Stimulated activated CD4-positive, alpha-beta T cell treated with anti-CD3 and anti-CD28 coated beads, TNF-alpha, amount 100 ng/mL, for 48 hours (primary cell): ENCODE measurements at places on chromosomes 7 and 10.

DNA sequence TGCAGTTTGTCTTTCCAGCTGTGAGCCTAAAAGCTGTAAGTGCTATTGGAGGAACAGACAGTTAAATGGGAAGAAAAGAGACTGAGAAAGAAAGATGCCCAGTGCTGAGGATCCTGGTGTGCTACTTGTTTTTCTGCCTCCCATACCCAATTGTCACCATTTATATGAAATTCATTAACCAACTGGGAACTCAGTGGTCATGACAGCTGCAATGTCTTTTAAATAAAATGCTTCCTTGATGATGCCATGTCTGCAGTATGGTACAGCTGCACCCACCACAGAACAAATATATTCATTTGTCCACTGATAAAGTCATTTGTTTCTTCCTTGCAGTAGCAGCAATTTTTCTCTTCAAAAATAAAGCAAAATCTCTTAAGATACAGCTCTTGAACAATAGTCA, 15.6 kb upstream of the RTKN2 start:
- no peak for DNase-seq

GRCh38 chr7:110675383-110676103, 415.4 kb upstream of the LRRN3 start:
- DNase-seq: no peak

DNA sequence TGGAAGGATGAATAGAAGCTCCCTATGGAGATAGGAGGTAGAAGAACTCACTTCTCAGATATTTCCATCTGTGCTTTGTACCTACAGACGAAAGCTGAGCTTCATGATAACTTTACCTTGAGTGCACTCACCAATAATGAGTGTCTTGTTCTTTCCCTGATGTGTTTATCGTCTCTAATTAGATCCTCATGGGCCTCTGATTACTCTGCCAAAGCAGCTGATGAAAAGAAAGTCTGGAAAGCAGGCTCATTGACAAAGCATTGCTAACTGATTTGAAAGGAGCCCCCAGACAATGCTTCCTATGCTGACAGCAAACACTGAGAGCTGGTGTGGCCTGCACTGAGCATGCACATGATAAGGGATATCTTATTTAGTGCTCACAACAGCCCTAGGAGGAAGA, 183.9 kb upstream of the GHITM start:
- no peak for DNase-seq

- DNase-seq: no peak
Observed at GRCh38 chr10:17212802-17213221, 11.3 kb upstream of the TRDMT1 start.

DNA sequence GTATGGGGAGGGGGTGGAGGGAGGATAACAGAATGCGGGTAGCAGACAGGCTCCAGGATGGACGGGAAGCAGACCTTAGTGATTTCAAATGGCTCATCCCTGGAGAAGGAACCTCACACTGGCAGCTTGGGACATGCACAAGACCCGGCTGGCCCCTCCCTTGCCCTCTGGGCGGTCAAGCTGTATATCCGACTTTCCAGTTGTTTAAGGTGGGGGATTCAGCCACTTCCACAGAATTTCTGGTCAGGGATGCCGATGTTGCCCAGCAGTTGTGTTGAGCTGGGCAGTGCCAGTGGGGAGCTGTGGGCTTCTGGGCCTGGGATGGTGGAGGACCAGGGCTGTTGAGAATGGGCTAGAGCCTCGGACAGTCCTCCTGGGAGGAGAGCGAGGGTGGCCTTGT, 38.8 kb downstream of the GBX1 start:
- DNase-seq: no peak

- DNase-seq: no peak
Observed at GRCh38 chr10:8312079-8312478, 257.6 kb downstream of the GATA3 start.

DNA sequence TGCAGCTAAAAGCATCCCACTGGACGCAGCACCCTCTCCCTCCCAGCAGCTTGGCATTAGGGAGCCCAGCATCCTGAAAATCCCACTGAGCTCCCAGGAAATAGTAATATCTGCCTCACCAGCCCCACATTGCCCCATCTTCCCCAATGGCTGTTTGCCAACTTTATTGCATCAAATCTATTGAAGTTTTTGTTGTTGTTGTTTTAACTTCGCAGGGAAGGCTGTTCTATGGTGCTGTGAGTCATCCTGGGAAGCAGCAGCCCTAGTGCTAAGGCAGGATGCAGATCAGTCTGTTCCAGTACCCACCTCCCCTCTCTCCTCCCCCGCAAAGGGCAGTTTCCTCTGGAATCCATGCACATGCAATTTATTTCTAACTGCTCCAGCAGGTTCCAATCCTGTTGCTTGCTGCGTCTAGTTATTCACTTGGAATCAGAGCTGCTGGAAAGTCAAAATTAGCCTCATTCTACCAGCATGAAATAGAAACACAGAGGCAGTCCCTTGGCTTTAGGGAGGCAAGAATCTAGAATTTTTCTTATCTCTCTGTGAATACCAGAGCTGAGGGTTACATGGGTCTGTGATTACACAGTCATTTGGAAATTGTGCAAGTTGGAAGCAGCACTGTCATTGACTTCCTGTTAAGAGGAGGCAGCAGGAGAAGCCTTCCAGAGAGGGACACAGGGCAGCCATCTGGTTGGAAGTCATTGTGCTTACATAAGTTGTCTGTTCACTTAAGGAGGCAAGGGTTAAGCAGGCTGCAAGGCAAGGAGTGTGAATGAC, 115.9 kb upstream of the CACUL1 start:
- no peak for DNase-seq

DNA sequence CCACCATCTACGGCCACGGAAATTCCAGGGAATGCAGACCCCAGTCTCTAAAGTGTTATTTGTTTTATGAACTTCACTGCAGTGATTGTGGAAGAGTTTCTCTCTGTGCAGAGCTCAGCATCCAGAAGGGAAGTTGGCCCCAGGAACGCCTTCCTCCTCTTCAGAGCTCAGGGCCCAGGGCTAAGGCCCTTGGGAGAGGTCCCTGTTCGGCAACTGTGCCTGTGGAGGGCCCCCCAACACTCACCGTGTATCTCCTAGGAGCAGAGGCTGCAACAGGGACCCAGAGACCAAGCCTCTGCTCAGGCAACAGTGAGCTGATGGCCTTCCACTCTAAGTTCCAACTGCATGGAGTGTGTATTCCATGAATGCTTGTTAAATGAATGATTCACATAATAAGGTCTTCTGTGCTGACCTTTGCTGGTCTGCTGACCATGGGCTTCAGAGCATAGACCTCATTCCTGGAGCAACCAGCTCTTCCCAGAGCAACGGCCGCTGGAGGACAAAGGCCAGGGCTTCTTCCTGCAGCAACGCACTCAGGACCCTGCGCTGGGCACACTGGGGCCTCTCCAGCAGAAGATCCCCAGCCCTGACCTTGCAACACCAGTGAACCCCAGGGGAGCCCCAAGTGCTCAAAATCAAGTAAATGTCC, 7.7 kb downstream of the DIP2C start:
- DNase-seq: no peak

GRCh38 chr10:95388539-95388938, 97.7 kb upstream of the PDLIM1 start:
- no peak for DNase-seq

DNA sequence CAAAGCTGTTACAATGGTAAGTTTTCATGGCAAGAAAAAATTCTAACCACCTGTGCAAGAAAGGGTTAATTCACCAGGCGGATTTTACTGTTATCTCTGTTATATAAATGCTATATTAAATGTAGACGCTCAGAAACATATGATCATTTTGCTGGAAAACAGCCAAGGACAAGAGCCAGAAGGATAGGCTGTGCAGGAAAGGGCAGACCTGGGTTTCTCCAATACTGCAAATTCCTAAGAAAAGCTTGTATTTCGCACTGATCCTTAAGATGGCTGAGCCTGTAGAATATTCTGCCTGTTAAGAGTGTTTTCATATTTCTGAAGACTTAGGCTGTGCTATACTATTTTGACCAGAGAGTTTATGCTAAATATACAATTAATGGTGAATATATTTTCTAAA, 564.1 kb upstream of the KCND2 start:
- DNase-seq: no peak

GRCh38 chr7:152872745-152873118, 113.2 kb downstream of the ACTR3B start:
- DNase-seq: no peak

GRCh38 chr10:104892879-104893617, 252.0 kb downstream of the SORCS3 start:
- no peak for DNase-seq

DNA sequence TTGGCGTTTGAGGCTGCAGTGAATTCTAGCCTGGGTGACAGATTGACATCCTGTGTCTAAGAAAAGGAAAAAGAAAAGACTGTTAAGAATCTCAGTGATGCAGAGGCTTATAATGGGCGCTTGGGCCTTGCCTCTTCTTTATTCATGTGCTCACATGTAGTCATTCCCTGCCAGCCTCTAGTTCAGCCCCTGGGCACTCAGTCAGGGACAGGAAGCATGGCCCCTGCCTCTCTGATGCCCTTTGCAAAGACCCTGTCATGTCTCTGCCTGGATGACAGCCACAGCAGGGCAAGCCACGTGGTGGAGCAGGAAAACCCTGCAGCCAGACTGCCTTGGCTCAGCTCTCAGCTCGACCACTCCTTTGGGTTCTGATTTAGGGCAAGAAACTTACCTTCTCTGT, 368.9 kb downstream of the RPS24 start:
- no peak for DNase-seq

DNA sequence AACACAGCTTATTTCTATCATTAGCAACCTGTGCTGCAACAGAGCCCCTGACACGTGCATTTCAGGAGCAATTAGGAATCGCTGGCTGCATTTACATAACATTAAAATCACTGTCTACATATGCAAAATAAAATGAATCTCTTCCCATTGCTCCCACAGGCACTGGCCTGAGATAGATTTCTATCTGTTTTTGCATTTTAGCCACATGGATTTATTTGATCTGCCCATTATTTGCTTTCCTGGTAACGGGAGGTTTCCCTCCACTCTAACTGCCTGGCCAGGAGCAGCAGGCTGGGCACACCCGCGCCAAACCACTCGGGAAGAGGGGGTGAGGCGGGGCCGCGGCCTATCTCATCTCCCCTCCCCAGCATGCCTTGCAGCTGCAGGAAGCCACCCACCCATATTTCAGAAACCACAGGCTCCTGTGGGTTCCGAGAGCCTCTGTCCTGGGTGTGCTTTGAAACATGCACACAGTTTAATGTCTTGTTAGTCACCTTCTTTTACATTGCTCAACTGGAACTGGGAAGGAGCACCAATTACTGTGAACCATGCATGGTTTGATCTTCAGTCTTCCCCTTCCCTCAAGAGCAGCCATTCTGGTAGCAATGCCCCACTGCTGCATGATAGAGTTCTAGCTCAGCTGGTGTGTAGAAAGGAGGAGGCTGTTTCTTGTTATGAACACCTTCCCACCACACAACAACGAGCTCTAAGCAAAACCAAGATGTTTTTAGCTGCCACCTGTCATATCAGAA, 37.7 kb upstream of the IKZF1 start:
- DNase-seq: peak; percentile 71

GRCh38 chr10:29957907-29958331, 101.5 kb downstream of the JCAD start:
- DNase-seq: no peak

DNA sequence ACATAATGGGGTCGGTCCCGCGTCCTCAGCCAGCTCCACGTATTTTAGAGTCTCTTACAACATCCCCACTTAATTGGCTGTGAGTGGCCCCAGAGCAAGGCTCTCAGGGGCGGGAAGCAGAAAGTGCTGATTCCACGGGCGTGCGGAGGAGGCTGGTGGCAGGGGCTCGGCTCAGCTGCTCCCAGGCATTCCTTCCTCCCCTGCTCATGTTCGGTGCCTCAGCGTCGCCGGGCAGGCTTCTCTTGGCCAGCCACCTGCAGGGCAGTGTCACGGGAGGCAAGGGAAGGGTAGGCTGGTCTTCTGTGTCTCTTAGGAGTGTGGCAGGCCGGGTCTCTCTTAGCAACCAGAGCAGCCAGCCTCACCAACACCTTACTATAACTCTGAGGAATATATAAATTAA, 33.8 kb downstream of the IL15RA start:
- DNase-seq: no peak

- DNase-seq: no peak
Observed at GRCh38 chr10:71727105-71727737, 7.6 kb upstream of the C10orf105 start.

GRCh38 chr10:15579605-15580004, 140.1 kb downstream of the ITGA8 start:
- no peak for DNase-seq

DNA sequence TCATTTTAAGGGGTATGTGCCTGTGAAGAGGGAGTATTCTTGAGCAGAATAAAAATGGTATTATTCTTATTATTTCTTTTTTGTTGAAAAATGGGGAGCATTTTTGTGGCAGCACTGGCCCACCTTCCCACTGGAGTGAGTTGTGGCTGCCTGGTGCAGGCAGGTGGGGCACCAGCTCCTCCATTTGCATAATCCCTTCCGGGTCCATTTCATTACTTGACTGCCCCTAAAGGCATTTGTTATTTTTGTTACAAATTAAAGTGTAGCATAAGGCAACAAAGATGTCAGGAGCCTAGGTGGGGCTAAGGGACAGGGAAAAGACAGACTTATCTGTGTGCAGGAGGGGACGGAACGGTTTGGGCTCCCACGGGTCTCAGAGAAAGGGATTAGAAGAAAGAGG, 26.8 kb downstream of the GOLGA7B start:
- DNase-seq: no peak

DNA sequence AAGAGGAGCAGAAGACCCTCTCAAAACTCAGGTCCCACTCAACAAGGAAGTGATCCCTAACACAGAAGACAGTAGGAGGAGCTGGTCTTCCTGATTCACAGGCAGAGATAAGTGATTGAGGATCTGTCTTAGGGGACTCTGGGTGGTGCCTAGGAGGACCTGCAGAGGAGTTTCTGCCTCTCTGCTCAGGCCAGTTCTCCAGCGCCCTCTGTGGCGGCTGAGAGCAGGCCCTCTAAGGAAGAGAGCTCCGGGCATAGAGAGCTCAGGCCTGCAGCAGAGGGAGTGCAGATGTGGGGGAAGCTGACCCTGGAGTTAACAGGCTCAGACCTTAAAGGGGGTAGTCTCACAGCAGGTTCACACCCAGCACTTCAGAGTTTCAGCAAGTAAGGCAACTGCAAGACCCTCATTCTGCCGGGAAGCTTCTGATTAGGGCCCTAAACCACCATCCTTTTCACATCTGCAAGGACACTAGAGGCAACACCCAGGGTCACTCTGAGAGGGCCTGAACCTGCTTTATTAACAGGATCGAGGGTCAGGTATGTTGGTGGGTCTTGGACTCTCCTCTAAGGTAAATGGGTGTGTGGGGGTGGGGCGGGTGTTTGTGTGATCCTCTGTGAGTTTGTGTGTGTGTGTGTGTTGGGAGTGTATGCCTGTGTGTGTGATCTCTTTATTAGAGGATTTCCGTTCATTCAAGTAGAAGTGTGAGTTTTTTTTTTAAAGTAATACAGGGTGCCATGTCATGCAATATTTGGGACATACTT, 57.6 kb upstream of the TARP start:
- DNase-seq: no peak
